SJCRH30 (cell line): ENCODE measurements at places on chromosomes 11 and 22. TPM values are rescaled to one million over a fixed set of nuclear protein-coding genes. Genes with fewer than 3 reads are reported as not detected.

DNA sequence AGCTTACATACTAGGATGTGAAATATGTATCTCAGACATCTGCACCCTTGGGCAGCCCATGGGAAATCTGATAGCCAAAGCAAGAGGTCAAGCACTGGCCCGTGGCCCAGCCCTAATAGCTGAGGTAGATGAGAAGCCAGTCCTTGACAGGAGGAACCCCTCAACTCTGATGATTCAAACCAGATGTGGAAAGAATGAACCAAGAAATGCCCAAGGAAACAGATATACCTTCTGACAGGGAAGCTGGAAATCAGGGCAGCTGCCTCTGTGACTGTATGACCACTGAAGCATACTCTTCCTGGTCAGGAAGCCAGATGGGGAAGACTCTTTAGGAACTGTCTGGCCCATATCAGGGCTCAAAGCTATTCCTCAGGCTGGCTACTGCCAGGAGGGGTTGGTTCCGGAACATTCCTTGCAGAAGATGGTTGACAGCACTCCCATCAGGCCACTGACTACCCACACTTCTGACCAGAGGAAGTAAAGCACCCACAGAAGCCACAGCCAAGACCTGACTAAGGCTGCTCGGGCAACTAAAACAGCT lies 124.2 kb downstream of the SWAP70 start:
- peak; percentile 56 for DNase-seq

DNA sequence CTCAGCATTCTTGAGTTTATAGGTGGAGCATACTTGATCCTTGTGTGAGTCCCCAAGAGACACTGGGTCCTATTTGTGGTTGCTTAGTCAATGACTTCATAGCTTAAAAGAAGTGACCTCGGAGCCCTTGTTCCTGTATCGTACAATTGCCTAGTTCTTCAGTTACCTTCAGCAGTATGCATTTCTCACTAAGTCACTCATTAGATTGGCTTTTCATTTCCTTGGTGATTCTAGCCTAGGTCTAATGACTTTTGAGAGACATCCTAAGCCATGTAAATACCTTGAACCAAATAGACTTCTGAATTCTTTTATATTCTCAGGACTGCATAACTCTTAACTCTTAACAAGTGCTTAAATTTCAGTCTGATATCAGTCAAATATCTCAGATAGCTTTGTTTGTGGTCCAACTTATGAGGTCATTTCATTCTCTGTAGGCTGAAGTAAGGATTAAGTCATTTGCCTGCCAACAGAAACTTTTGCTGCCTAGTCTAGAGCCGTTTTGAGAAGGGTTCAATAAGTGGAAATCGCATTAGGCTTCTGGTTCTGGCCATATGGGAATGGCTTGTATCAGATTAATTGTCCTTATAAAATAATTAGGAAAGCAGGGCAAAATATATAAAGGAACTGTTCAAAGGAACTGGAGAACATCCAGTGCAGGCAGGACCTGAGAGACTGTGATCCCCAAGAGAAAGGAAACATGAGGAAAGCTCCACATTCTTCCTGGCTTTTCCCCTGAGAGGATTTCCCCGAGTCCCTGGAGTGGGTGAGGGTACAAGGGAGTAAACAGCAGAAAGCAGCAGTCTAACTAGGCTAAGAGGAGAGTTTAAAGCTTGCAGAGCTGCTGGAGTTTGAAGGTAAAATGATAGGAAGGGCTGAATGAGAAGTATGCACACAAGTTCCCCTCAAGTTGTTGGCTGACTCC lies 39.9 kb downstream of the TRAF6 start:
- DNase-seq: peak; percentile 43

GRCh38 chr11:65897020-65897471 lies 3.1 kb downstream of the FOSL1 start:
- no peak for DNase-seq

DNA sequence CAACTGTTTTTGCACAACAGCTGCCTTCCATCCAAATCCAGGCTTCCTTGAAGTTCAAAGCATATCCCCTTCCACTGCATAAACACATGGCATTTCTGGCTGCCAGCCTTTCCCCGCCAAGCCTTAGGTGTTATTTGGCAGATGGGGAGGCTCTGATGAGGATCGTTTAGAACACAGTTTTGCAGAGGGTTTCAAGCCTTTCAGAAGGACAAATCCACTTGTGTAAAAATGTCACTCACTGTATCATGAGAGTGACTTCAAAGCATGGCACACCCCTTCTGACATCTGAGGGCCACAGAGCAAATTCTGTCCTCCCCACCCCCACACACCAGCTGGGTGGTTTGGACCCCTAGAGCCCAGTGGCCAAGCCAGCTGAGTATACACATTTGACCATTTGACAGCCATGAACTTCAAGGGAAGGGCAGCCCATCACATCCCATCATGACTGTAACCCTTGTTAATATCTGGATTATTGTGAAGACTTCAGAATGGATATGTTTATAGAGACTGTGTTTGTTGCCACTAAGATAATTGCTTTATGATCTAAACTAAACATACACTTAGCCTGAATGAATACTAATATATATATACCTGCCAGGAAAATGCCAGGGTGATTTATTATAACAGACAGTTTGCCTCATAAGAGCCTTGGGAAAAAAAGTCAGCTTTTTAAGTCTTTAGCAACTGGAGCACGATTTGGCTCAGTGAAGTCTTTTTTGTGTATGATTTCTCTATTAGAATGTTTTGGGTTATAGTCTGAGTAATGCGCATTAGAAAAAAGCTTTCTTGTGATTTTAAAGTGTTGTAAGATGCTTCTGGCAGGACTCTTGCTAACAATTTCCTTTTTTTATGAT lies 31.9 kb downstream of the FBLN1 start:
- DNase-seq: peak; percentile 67

- no peak for DNase-seq
Measured at GRCh38 chr11:113725913-113726312, 19.8 kb upstream of the TMPRSS5 start.

- no peak for DNase-seq
Measured at GRCh38 chr11:69411257-69411924, 70.1 kb upstream of the LINC01488 start.

DNA sequence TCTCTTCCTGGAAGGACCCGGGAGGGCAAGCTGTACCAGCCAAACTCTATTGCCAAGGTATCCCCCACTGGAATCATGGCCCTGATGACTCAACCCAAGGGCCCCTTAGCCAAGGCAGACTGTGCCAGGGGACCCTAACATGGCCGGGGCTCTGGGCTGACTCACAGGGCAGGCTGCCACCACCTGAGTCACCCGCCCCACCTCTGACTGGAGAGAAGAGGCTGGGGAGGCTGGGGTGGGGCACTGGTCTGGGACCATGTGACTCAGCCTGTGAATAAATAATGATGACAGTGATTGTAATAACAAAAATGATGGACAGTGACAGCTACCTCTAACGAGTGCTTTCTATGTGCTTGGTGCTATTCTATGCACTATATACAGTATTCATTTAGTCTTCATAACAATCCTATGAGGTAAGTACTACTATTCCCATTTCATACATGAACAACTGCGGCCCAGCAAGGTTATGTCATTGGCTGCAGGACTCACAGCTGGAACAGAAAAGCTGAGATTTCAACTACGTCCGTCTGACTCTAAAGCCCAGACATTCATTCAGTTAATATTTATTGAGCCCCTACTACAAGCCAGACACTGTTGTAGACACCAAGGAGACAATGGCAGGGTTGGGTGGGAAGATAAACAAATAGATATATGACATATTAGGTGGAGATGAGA lies 84.2 kb downstream of the FBXO7 start:
- DNase-seq: peak; percentile 70

DNA sequence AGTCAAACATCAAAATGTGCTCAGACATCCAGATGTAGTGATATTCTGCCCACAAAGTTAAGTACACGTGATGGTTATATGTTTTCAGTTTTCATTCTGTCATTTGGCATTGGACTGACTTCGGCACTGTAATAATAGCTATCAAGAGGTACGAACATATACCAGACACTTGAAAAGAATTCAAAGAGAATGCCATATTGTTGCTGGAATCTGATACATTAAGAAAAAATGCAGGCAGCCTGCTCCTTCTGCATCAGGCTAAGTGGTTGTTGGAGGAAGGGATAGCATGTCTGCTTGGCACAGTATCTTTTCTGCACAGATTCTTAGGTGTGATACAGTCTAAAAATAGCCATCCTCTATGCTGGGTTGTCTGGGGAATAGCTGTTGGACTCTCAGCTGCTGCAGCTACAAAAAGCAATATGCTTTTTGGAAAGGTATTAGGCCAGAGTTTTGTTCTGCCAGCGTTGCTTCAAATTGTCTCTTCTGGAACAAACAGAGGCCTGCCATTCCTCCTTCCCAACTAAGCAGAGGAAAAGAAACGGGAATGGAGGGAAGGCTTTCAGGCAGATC lies 892.6 kb downstream of the TBC1D22A start:
- no peak for DNase-seq

DNA sequence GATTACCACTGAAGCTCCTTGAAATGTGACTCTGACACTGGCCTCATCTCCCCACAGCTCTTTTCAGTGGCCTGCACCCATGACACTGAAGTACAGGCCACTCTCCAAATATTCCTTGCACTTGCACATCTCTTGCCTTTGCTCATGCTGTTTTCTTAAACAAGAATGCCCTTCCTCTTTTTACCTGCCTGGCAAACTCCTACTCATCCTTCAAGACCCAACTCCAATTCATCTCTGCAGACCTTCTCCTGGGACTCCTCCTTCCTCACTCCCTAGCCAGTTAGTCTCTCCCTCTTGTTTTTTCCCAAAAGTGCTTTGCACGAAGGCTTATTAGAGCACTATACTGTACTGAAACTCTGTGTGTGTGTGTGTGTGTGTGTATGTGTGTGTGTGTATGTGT lies 2.6 kb downstream of the KCNE3 start:
- DNase-seq: no peak

- DNase-seq: no peak
Measured at GRCh38 chr11:131136486-131136885, 220.2 kb upstream of the SNX19 start.

GRCh38 chr11:60252213-60253108 lies 9.5 kb upstream of the MS4A4E start:
- no peak for DNase-seq

- no peak for DNase-seq
Measured at GRCh38 chr22:37295213-37295886, 13.0 kb downstream of the CYTH4 start.

BBS1 gene
- 11.0 and 13.6 TPM in 2 replicates for total RNA-seq

IL18 gene
- 0.14 and 0.18 TPM in 2 replicates for total RNA-seq

KCNE3 gene
- total RNA-seq: not detected in 2 replicates

NEFH gene
- not detected in 2 replicates for total RNA-seq

MTA2 gene
- 106 and 107 TPM in 2 replicates for total RNA-seq

APLNR gene
- total RNA-seq: 0.08 and 0.13 TPM in 2 replicates
